ENCODE measurements at places on chromosomes 4 and X.

GRCh38 chr4:144288011-144288903, 147.7 kb upstream of the GYPA start:
- no peak for DNase-seq

GRCh38 chr4:152687974-152688599, 8.3 kb upstream of the TMEM154 start:
- no peak for DNase-seq

DNA sequence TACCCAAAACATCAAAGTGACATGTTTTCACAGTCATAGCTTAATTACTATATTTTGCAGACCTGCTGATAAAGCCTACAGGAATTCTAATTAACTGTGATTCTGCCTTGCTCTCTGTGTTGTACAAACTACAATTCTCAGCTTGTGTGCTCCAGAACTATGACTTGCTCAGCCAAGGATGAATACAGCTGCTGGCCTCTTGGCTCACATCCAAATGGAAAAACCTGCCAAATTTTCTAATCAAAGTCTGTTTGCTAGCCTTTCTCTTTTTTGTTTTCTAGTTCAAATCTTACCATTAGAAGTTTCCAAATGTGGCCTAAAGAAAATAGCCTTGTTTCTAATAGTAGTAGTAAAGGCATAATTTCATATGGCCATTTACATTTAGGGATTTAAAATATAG, 1176.8 kb downstream of the FAM133A start:
- DNase-seq = peak; percentile 78

DNA sequence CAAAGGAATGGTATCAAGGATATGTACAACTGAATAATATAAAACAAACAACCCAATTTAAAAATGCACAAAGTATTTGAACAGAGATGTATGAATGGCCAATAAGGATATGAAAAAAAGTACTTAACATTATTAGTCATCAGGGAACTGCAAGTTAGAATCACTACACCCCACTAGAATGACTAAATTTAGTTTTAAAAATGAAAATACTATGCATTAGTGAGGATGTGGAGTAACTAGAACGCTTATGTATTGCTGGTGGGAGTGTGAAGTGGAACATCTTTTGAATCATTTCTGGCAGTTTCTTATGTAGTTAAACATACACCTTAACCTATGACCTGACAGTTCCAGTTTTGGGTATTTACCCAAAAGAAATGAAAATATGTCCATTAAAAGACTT, 13.0 kb upstream of the SLC16A2 start:
- DNase-seq = no peak

DNA sequence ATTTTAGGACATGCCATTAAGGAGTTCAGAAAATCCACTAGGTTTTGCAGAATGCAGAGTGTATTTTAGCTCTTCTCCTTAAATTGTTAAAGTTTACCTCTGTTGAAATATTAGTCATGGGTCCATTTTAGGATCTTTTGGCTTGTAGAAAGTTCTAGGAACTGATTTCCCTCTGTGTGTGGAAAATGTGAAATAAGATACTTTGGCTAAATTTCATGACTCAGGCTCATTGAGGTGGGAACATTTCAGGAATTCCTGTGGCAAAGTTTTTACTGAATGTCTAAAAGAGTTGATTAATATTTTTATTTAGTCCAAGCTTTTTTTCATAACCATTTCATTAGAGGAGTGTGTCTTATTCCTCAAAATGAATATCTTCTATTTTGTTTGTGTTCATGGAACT, 7.0 kb downstream of the FHIP1A start:
- DNase-seq = no peak

- no peak for DNase-seq
These were observed 3.2 kb upstream of the UXT start for GRCh38 chrX:47662144-47662657.

- no peak for DNase-seq
These were observed 188.2 kb downstream of the SH2D1A start for GRCh38 chrX:124534536-124534935.

DNA sequence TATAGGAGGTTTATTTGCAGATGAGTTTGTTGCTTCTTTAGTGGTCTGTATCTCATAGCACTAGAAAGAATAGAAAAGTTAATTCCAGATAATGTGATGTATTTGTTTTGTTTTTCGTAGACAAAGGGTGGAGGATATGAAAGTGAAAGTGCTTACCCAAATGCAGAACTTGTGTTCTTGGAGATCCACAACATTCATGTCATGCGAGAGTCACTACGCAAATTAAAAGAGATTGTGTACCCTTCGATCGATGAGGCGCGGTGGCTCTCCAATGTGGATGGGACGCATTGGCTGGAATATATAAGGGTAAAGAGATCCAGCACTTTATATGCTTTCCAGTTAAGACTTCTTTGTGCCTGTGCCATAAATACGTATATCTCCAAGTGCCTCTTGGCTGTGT, 43.3 kb downstream of the MTMR1 start:
- DNase-seq = no peak

DNA sequence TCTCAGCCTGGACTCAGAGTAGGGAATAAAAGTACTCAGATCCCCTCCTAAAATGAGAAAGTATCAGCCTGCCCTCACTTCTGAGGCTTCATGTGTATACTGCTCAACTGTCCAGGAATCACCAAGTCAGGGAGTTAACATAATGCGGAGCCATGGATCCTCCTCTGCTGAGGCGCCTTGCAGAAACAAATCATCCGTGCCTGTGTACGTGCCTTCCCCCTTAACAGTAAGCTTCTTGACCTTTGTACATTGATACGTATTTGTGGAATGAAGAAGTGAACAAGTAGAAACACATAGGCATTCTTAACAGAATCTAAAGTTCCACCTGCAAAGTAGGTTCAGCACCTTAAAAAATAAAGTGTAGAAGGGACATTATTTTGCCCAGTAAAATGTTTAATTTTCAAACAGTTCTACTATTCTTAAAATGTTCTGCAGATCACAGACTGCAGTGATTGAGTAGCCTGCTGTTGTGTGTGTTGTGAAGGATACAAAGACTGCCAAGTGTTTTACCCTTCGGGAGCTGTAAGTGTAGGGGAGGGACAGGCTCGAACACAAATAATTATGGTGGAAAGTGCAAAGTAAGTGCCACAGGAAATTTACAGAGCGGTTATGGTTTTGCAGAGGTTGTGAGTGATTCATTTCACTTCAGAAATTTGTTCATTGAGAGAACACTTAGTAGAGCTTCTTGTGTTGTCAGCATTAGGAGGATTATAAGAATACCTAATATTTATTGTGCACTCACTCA, 61.9 kb downstream of the ARHGAP10 start:
- no peak for DNase-seq

DNA sequence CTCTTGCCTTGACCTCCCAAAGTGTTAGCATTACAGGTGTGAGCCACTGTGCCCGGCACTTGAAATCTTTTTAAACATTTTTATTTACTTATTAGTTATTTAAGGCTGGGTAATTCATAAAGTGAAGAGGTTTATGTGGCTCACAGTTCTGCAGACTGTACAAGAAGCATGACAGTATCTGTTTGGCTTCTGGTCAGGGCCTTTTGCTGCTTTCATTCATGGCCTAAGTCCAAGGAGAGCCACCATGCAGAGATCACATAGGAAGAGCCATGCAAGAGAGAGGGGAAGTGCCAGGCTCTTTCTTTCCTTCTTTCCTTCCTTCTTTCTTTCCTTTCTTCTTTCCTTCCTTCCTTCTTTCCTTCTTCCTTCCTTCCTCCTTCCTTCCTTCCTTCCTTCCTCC, 10.2 kb upstream of the GPKOW start:
- DNase-seq = no peak

- DNase-seq = no peak
These were observed 44.5 kb downstream of the SEPTIN11 start for GRCh38 chr4:76993787-76994641.

DNA sequence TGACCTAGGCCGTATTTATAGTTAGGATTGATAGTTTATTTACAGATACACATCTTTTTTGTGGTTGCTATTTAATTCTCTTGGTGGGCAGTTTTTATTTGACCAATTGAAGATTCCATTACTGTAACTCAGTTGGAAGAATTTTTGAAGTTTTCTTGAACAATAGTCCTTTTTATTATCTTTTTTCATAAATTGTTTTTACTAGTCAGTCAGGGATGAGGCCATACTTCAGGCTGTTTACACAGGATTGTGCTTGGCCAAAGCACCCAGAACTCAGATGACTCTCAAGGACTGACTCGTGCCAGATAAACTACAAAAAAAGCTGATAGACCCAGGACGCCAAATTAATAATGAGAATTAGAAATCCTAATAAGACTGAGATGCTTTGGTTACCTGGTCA, 7.0 kb downstream of the HERC3 start:
- DNase-seq = no peak

DNA sequence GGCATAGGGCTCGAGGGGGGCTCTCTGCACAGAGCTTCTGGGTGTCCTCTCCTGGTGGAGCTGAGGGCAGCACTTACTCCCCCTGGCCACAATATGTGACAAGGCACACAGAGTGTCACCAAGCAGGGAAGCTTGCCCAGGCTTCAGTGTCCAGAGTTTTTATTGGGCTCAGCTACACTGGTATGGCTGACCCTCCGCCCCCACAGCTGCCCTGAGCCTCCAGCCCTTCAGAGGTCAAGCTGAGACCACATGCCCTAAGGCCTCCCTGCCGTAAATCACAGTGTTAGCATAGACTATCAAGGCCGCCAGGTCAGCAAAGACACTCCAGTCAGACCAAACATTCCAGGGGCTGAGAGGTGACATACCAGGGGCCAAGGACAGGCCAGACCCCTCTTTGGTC, 59.0 kb downstream of the EVC start:
- no peak for DNase-seq

- DNase-seq = peak; percentile 5
These were observed 116.8 kb upstream of the SHISA3 start for GRCh38 chr4:42280327-42281095.

GRCh38 chr4:84177831-84178542, 321.1 kb downstream of the NKX6-1 start:
- no peak for DNase-seq

GRCh38 chr4:47484168-47484567, 907 bp upstream of the ATP10D start:
- no peak for DNase-seq

DNA sequence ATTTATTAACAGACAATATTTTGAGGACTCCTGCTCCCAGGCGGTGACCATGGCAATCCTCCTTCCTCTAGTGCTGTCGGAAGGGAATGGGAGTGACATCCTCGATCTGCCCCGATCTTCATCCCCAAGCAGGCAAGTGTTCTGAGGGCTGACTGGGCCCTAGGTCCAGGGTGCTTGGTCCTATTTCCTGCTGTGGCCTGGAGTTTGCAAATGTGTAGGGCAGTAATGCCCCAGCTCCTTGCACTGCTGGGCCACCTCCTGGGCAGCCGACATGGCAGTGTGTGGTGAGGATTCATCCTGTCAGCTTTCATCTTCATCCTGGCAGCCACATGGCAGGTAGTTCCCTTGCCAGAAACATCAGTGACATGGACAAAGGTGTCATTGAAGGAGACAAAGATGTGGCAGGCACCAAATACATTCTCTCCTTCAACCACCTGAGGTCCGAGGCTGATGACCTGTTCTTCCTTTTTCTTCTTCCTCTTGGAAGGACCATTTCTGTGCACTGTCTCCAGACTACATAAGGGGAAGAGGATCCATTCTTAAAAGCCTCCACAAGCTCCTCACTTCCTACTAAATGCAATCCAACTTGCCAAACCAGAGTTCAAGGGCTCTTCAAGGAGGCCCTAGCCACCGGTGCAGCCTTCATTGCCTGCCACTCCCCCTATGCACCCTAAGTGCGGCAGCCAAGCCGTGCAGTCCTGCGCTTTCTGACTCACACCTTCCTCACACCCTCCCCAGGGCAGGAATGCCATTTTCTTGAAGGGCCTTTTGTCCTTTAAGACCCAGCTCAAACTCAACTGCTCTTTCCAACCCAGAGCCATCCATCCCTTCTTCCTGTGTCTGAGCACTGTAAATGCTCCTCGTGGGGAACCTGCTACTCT, 65.7 kb downstream of the TMEM154 start:
- no peak for DNase-seq

- no peak for DNase-seq
These were observed 15.1 kb upstream of the NKX3-2 start for GRCh38 chr4:13559413-13559812.

DNA sequence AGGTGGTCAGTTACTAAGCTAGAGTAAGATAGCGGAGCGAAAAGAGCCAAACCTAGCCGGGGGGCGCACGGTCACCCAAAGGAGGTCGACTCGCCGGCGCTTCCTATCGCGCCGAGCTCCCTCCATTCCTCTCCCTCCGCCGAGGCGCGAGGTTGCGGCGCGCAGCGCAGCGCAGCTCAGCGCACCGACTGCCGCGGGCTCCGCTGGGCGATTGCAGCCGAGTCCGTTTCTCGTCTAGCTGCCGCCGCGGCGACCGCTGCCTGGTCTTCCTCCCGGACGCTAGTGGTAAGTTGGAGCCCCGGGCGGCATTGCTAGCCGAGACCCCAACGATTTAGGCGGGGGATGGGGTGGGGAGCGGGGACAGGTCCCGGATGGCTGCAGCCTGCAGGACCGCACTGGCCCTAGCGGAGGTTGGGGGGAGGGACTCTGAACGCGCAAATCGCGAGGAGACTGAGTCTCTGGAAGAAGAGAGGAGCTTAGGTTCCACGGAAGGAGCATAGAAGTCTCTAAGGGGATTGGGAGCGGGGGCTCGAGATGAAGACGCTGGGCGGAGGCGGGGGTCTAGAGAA, 573 bp downstream of the HTR2C start:
- DNase-seq = no peak

DNA sequence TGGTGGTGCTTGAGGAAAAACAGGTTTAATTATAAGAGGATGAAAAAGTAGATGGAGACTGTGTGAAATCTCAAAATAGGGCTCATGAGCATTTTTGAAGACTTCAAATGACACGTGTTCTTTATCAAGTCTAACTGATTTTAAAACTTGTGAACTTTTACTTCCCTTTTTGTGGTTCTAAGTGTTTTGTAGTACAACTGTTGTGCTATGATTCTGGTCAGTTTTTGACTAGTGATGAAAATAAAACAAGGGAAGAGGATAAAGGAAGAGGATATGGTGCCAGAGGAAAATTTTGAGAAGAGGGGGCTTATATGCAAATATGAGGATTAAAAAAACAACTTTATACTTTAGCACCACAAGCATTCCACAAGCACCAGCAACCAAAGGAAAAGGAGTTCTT, 644.0 kb downstream of the RPA4 start:
- no peak for DNase-seq

DNA sequence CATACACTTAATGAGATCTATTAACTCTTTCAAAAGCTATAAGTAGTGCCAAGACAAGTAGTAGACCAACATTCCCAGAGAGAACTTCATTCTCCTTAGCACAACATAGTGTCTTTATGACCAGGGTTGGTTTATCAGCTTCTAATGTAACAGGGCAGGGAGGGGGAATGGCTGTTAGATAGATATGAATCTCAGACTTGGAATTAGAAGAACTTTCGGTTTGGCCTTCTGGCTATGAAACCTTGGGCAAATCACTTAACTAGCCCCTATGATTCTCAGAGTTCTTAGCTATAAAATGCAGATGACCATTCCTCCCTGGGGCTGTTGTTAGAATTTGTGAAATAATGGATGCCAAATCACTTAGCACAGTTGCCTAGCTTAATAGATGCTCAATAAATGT, 132.2 kb downstream of the SLC10A7 start:
- no peak for DNase-seq

DNA sequence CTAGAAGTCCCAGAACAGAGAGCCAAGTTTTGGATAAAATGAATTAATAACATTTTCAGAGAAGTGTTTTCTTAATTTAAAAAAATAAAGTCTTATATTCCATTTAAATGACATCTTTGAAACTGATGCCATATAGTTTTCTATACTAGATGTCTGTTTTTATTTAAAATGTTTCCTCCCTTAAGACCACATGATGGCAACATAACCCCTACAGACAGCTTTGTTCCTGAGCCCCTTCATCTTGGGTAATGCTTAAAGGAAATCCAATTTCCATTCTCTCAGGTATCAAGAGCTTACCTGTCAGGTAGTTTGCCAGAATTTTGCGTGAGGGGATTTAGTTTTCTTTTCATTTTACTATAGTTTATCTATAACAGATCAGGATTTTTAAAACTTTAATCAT, 181.4 kb upstream of the UGT8 start:
- DNase-seq = no peak
